ENCODE measurements at places on chromosomes 3 and 15.

DNA sequence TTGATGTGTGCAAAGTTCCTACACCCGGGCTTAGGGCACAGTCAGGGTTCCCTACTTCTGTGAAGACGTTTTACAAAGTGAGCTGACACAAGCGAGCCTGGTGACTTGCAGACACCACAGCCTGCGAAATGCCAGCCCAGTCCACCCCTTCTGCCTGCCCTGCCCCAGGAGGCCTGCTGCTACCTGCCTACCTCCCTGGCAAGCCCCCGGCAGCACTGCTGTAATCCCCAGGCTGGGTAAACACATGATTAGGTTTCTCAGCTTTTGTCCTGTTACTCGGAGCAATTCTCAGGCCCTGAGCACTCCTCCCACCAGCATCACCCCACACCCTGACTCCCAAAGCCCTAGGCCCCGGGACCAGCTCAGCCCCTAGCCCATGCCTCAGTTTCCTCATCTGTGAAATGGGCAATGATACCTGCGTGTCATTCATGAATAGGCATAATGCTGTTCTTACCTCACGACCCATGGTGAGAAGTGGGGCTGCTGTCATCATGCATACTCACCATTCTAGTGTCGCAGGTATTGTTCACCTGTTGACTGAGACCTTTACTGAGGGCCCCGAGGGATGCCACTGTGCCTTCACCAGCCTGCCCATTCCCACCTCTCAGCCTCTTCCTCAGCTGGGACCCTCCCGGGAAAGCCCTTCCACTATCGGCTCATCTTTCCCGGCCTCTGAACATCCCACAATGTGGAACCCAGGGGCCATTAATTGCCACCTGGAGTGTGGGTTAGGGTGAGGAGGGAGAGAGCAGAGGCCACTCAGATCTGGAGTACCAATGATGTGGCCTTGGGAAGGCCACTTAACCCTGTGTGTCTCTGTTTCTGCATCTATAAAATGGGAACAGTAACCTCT, 31.5 kb upstream of the SLC6A6 start:
- no peak for DNase-seq

- no peak for DNase-seq
Measured at GRCh38 chr15:89542369-89542768, 32.9 kb upstream of the TICRR start.

- no peak for DNase-seq
Measured at GRCh38 chr3:59818033-59818918, 768.5 kb upstream of the CFAP20DC start.

DNA sequence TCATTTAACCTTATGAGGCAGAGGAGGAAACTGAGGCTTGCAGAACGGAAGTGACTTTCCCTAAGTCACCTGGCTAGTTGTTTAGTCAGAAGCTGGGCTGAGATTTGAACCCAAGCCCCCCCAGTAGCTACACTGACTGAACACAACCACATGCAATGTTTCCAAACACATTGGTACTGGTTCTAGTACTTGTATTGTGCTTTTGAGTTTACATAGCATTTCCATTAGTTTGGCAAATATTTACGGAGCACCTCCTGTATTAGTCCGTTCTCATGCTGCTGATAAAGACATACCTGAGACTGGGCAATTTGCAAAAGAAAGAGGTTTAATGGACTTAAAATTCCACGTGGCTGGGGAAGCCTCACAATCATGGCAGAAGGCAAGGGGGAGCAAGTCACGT, 56.3 kb upstream of the ITGA11 start:
- DNase-seq, result no peak

- DNase-seq, result no peak
Measured at GRCh38 chr3:76063019-76063418, 277.7 kb upstream of the ZNF717 start.

- DNase-seq, result no peak
Measured at GRCh38 chr3:85304360-85304964, 345.7 kb downstream of the CADM2 start.

GRCh38 chr3:49466085-49466484, 4.0 kb upstream of the DAG1 start:
- DNase-seq, result no peak

GRCh38 chr15:92910451-92910850, 10.3 kb downstream of the CHD2 start:
- no peak for DNase-seq

DNA sequence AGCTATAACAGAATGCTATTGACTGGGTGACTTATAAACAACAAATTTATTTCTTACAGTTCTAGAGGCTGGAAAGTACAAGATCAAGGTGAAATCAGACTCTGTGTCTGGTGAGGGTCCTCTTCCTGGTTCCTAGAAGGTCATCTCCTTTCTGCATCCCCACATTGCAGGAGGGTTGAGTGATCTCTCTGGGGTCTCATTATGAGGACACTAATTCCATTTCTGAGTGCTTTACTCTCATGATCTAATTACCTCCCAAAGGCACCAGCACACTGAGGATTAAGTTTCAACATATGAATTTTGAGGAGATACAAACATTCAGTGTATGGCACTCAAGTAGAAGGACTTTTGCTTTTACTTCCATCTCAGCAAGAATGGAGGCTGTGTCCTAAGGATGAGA, 534.1 kb upstream of the KCNMB2 start:
- DNase-seq, result no peak

DNA sequence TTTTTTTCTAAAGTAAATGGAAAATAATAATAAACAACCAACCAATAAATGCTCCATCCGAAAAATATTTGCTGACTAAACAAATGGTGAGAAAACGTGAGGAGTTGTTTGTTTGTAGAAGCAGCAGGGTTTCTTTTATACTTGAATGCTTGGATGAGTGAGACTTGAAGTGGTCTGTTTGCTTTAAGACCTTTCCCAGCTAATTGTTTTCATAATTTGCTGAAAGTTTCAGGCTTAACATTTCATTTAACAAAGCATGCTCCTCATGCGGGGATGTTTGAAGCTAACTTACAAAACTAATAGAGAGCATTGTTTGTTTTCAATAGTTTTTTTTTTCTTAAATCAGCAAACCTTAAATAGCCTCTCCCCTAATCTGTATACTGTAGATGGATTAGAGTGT, 484.6 kb downstream of the ROBO2 start:
- DNase-seq, result no peak

GRCh38 chr3:27166888-27167287, 202.3 kb downstream of the NEK10 start:
- DNase-seq, result no peak

DNA sequence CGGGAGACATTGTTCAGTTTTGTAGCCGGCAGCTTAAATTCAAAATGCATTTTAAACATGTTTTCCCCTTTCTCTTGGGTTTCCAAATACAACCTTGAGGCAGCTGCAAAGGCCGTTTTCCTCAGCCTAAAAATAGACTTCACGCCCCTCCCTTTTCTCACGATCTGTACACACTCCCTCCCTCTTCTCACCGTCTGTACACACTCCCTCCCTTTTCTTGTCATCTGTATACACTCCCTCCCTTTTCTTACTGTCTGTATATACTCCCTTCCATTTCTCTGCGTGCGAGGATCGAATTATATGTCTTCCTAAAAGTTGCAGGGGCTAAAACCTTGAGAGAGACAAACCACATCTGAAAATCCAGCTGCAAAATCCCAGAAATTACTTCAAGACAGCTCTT, 8.9 kb downstream of the MUC4 start:
- DNase-seq, result no peak

DNA sequence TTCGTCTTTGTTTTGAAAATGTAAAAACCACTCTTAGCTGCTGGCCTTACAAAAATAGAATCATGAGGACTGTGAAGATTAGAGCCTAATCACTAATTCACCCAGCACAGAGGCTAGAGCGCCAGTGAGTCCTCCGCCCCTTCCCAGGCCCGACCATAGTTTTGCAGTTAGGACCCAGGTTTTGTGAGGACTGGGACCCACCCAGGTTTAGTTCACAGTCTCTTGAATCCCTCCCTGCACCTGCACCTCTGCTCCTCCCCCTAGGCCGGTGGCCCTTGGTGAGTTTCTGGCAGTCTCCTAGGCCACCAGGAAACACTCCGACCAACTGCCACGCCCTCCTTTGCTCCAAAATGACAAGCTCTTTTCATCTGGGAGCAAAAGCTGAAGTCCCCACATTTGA, 136.0 kb upstream of the CCDC54 start:
- no peak for DNase-seq

DNA sequence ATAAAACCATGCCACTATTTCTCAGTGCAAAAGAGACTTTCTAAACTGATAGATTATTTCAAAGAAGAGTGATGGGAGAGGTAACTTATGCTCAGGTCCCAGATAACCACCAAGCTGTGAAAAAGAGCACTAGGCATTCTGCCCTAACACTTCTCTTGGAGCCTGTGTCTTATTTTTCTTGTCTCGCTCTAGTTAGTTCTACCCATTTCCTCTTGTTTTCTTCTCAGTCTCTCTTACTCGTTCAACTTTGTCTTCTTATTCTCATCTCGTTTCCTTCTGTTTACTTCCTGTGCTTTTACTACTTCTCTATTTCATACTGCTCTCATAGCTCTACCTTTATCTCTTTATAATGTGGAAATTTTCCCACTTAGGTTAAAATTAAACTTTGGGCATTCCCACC, 91.8 kb upstream of the CGNL1 start:
- no peak for DNase-seq

GRCh38 chr15:49031804-49032203, 14.4 kb downstream of the SECISBP2L start:
- DNase-seq, result no peak

DNA sequence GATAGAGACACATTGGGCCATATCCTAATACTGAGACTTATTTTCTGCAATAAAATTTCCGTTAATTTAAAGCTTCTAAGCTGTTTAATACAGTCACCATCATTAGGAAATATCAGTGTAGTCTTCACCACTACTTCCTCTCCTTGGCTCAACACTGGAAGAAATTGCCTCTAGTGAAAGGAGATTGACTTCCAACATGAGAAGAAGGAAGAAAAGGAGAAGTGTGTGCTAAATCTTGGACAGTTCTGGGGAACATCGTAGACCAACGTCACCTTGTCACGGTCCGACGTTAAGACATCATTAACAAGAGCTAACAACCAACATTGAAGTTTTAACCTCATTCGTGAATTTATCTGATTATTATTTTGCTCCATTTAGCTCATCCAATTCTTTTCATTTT, 987.0 kb upstream of the CFAP20DC start:
- no peak for DNase-seq

- DNase-seq, result no peak
Measured at GRCh38 chr3:130934442-130935089, 40.7 kb downstream of the ATP2C1 start.

GRCh38 chr3:94416768-94417167, 353.9 kb downstream of the NSUN3 start:
- no peak for DNase-seq

DNA sequence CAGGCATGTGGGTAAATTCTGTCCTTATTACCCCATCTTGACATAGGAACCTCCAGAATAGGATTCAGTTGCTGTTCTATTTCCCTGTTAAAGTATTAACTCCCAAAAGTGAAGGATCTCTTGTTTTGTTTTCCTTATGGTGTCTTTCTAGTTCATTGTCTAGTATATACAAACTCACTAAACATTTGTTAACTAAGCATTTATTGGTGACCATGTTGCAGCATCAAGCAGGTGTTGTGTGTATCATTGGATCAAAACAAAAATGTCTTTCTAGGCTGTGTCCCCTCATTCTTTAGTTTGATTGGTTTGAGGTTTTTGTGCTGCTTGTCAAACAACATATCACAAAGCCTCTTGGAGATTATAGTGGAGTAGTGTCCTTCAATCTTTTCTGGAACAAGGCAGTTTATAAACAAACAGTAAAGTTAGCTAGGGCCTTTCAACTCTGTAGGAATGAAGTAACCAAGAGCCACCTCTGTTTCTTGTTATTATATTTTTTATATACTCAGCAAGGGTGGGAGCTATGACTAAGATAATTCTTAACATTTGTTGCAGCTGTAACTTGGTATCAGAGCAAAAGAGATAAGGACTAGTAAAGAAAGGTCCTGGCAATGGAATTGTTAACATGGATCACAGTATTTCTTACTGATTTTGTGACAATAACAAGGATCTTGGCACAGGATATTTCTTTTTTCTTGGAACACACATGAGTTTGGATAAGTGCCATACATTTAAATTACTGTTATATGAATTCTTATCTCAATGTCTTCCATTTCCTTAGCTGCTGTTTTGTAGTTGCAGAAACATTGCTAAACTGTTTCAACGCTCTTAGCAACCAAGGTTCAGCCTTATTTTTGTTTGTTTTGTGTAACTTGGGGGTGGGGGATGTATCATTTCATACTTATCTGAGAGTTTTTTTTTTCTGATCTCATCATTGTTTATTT, 49.3 kb downstream of the TMOD3 start:
- no peak for DNase-seq
